ENCODE measurements at places on chromosomes 4 and X.

- no peak for DNase-seq
Measured at GRCh38 chr4:139528377-139529005, 27.5 kb downstream of the SETD7 start.

GRCh38 chr4:1325681-1326635 is 21.1 kb upstream of the UVSSA start:
- DNase-seq, result no peak

DNA sequence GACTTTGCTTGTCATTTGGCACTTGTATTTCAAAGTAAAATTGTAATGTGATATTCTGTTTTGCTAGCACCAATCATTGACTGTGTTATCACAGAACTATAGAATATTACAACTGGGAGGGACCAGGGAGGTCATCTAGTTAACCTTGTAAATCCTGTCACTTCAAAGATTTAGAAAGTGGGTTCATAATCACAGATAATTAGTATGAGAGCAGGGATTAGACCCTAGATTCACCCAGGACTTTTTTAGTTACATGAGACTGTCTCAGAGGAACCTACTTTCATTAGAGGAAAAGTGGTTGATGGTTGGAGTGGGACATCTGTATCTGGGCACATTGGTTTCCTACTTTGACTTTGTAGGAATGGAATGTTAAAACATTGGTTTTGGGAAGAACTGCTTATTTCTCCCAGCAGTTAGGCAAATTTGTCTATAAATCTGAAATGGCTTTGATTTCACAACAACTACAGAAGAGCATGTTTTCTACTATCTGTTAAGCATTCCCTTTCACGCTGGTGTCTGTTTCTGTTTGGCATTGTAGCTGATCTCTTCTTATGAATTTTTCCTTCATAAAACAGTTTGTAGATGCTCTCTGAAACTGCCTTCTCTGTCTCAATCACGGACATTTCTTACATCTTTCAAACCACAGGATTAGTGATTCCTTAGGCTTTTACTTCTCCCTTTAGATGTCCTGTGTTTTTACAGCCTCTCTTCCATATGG is 144.1 kb downstream of the DIPK2B start:
- DNase-seq, result no peak

DNA sequence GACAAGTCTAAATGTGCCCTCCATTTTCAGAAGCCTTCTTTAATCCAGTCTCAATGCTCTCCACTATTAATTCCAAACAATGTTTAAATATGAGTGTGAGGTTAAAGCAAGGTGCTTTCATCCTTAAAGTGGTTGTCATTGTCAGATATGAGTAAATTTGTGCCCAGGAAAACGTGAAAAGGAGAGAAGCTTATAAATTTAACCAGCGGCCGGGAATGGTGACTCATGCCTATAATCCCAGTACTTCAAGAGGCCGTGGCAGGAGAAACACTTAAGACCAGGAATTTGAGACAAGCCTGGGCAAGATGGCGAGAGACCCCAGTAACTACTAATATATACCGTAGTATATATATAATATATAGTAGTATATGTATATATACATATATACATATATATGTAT is 270.0 kb downstream of the ARHGAP24 start:
- peak; percentile 40 for DNase-seq

GRCh38 chrX:20740443-20740842 is 473.7 kb upstream of the RPS6KA3 start:
- DNase-seq, result no peak

DNA sequence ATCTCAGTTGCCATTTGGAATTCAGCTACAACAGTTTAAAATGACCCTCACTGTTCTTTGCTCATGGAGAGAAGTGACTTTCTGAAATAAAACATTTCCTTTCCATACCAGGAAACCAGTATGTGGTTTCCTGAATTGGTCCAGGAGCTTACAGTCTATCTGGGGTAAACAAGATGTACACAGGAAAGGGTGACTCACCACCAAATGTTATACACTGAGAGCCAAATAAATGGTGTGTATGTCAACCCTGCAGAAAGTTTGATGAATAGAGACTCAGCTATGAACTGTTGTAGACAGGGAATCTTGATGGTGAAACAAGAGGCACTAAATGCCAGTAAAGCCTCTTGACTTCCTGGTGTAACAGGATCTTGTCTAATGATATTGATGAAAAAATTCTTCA is 100.4 kb downstream of the HS6ST2 start:
- DNase-seq, result no peak

DNA sequence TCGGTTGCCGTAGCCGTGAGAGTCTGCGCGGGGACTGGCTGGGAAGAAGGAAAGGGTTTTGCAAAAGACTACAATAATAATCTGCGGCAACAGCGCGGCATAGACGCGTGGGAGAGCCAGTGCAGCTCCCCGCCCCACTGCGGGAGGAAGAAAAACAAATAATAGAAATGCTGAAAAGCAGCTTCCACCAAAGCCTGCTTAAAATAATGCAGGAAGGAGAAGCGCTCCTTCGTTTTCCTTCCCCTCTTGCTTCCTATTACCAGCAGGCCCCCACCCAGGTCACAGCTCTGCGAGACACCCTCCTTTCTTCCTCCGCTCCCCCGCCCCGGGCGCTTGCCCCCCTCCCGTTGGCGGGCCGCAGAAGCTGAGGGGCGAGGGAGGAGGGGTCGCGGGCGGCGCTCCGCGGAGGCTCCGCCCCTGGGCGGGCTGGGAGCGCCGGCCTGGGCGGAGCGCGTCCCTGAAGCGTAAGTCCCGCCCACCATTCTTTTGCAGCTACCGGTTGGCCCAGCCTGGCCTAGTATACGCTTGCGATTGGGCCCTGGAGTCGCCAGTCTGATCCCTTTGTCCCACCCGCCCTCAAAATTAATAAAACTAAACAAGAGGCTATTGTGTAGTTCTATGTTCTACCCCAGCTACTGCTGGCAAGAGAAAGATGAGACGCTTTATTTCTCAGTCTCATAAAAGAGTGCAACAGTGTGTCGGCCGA is 636 bp upstream of the AMOT start:
- DNase-seq, result peak; percentile 95

GRCh38 chr4:8737075-8737474 is 134.6 kb downstream of the HMX1 start:
- no peak for DNase-seq

DNA sequence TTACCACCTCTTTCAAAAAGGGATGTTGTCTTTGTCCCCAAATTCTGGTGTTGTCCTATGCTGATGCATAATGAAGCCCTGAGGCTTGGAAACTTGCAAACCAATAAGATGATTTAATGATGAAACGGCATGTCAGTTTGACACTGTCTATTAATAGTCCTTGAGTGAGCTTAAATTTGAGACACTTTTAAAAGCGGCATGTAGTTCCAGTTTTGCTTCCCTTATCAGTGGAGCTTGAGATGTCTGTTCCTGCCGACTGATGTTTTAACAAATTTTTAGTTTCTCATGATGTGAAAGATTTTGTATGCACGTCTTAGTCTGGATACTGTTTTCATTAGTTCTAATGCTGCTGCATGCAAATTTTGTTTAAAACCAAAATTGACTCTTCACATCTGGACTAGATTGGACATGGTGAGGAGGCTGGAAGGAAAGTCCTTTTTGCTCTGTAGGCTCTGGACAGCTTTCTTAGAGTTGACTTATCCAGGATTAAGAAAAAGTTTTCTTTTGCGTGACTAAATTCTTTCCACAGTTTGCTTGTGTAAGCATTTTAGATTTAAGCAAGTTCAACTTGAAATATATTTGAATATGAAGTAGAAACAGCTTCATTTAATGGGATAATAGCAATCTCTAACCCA is 11.7 kb downstream of the C1GALT1C1 start:
- no peak for DNase-seq

- no peak for DNase-seq
Measured at GRCh38 chrX:37755025-37755424, 24.8 kb upstream of the CYBB start.

DNA sequence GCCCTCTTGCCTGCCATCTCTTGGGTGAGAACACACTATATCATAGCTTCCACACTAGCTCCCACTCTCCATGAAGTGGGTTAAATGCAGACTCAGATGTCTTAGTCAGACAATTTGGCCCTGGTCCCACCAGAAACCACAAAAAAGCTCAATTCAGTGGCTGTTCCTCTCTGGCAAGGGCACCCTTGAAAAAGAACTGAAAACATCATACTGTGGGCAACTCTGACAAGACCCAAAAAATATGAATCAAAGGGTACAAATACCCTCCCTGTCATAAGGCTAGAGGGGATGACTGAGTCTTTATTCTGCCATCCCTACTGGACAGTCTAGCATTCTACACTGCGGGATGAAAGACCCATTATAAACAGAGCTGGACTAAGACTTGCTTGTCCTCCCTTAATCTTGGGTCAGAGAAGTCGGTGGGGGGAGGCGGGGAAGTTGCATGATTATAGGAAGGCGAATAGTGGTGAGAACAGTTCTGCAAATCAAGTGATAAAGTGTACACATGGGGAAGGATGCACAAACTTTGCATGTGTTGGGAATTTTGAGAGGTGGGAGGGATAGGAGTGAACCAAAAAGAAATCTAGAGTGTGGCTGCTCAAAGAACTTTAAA is 172.1 kb downstream of the OPHN1 start:
- no peak for DNase-seq

DNA sequence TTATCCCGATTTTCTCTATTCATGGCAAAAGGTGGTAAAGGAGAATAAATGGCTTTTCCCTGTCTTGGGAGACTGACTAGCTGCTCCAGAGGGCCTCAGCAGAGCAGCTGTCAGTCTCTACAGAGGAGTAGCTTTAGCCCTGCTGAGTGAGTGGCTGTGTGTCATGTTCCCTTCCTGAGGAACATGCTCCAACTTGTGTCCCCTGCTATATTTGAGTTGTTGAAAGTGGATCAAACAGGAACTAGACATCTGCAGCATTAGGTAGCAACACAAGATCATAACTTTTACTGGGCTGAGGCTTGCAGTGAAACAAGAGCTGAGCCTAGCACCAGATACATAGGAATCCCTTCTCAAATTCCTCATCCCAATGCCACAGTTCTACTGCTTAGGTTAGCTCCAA is 26.7 kb upstream of the PLAC1 start:
- DNase-seq, result no peak

GRCh38 chr4:75338352-75338880 is 175.8 kb downstream of the RCHY1 start:
- no peak for DNase-seq

DNA sequence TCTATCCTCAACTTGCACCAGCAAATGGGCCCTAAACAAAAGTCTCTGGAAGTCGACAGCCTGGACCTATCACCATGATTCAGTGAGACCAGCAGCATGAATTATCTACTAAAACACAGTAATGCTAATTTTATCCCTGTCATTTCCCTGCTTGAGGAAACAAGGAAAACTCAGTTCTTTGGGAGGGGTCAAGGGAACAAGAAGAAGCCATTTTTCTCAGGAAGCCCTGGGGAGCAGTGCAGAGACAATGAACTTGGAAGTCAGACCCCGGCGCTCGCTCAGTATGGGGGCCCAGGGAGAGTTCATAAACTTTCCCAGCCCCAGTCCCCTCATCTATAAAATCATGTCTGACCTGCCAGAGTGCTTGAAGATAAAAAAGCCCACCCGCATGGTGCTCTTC is 50.4 kb downstream of the DCTD start:
- DNase-seq, result no peak

DNA sequence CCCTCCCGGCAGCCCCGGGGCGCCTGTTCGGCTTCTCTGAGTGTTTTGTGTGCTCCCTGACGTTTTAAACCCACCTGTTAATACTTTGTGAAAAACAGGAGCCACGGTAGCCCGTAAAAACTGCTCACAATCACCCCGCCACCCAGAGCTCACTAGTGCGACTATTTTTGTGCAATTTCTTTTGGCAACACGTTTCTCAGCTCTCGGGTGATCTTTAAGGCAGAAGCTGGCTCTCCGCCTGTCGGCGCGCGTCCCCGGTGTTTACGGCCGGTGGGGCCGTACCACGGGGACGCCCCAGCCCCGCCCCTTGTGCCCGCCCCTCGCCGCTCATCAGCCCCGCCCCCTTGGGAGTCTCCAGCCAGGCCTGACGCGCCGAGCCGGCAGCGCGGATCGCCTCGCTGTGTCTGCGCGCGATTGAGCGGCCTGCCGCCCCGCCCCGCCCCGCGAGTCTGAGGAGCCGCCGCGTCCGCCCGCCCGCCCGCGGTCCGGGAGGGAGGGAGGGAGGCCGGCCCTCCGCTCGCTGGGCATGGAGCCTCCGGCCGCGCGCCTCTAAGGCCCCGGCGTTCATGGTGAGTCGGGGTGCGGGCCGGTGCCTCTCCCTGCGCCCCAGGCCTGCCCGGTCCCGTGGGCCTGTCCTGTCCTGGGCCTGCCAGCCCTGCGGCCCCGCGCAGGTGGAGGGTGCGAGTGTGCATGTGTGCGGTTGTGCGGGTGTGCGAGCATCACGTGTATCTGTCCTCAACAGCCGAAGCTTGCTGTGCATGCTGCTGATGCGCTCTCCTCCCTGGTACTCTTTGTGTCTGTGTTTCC is 56.2 kb upstream of the TADA2B start:
- DNase-seq, result peak; percentile 90

DNA sequence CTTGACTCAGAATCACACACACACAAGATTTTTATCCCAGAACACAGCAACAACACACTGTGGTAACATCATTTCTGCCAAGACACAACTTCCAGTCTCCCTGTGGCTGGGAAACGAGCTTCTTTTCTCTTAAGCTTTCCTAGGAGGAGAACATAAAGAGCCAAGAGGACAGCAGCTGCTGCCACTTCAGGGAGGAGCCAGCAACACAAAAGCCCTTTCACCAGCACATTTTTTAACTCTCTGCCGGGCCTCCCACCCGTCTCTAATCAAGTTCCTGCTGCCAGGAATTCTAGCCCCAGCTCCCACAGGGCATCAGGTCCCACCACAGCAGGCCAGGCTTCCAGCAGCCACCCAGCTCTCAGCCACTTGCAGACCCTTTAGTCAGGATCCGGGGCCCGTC is 22.4 kb downstream of the FAT1 start:
- DNase-seq, result peak; percentile 73

- DNase-seq, result no peak
Measured at GRCh38 chr4:100466501-100466900, 51.3 kb downstream of the EMCN start.

GRCh38 chr4:83212041-83212851 is 72.4 kb downstream of the COQ2 start:
- DNase-seq, result no peak

- no peak for DNase-seq
Measured at GRCh38 chr4:138334346-138335016, 92.3 kb upstream of the SLC7A11 start.

- no peak for DNase-seq
Measured at GRCh38 chrX:9403374-9403773, 61.5 kb upstream of the TBL1X start.

GRCh38 chr4:41797260-41797659 is 48.7 kb upstream of the PHOX2B start:
- no peak for DNase-seq

- DNase-seq, result no peak
Measured at GRCh38 chrX:10157032-10157341, 212 bp downstream of the CLCN4 start.

GRCh38 chr4:4837316-4837715 is 22.1 kb upstream of the MSX1 start:
- no peak for DNase-seq

GRCh38 chr4:105970371-105970770 is 75.1 kb downstream of the NPNT start:
- no peak for DNase-seq

- peak; percentile 6 for DNase-seq
Measured at GRCh38 chr4:170875868-170876267, 786.1 kb upstream of the AADAT start.

- DNase-seq, result no peak
Measured at GRCh38 chrX:33447285-33447684, 235.9 kb upstream of the DMD start.

- no peak for DNase-seq
Measured at GRCh38 chrX:68438575-68438974, 5.3 kb upstream of the OPHN1 start.

- DNase-seq, result no peak
Measured at GRCh38 chr4:172995161-172995560, 173.4 kb upstream of the GALNT7 start.

Measured in HAP-1 (cell line).